ENCODE measurements at places on chromosomes 5 and 9.

- DNase-seq = no peak
These were observed 149.8 kb upstream of the CDKN2B start for GRCh38 chr9:22158927-22159346.

DNA sequence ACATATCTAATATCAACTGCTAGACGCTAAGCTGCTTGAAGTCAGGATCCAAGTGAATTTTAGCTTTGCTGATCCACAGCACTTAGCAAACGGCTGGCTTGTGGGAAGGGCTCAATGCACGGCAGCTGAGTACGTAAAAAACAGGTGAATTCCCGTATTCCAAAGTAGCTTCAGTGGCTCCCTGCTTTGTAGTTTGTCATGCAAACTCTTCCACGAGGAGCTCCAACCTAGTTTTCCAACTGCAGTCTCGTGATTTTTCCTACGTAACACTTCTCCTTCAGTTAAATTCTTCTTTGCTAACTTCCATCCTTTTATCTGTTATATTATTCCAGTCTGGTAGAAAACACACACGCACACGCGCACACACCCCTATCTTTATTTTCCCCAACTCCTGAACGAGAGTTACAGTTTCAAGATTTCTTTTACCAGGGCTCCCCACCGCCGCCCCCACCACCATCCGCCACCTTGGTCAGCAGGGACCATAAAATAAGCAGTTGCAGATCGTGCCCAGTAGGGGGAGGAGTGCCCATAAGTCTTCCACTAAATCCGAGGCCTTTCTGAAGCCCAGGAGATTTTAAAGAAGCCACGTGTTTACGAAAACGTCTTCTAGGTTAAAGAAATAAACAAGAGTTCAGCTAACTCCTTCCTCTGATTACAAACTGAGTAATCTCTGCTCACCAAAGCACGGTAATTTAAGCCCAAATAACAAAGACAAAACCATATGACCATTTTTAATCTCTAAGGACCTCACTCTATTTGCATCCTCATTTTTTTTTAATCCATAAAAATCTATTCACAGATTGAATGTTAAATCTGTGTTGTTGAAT, 34.8 kb upstream of the TRIO start:
- DNase-seq = peak; percentile 35

DNA sequence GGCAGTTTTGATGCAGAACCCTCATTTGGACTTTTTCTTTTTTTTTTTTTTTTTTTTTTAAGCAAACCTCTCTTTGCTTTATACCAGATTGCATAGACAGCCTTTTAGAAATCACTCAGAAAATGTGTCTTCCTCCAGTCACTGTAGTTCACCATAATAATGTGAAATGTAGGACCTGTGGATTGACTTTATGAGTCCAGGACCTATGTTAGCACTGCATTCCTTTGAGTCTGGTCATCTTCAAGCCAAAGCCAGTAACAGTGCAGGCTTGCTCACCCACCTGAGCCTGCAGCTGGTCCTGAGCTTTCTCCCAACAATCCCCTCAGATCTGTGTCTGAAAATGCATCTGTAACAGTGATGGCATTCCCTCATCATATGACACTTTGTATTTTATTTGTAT, 110.7 kb upstream of the NFIL3 start:
- no peak for DNase-seq

DNA sequence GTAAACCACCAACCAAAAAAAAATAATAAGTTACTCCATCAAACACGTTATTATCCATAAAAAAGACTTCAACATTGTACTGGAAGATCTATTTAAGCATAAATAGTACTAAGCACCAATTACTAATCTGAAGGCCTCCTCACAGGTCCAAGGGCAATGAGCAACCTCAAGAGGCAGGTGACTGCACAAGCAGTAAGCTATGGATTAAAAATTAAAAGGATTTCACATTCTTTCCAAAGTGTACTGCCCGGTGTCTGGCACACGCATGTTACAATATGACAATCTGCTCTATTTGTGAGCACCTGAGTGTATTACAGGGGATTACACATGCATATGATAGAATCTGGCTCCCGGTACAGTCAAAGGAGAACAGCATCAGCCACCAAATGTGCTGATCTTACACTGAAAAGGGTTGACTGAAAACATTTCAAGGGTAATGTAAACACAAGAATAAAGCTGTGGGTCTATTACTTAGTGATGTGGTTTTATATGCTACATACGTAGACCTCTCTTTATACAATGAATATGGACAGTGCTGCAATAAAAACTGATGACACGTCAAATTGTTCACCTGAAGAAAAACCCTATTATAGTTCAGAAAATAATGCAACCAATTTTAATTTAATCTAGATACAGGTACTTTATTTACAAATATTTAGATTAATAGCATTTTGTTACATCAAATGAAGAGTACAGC, 22.8 kb downstream of the RAB14 start:
- no peak for DNase-seq

DNA sequence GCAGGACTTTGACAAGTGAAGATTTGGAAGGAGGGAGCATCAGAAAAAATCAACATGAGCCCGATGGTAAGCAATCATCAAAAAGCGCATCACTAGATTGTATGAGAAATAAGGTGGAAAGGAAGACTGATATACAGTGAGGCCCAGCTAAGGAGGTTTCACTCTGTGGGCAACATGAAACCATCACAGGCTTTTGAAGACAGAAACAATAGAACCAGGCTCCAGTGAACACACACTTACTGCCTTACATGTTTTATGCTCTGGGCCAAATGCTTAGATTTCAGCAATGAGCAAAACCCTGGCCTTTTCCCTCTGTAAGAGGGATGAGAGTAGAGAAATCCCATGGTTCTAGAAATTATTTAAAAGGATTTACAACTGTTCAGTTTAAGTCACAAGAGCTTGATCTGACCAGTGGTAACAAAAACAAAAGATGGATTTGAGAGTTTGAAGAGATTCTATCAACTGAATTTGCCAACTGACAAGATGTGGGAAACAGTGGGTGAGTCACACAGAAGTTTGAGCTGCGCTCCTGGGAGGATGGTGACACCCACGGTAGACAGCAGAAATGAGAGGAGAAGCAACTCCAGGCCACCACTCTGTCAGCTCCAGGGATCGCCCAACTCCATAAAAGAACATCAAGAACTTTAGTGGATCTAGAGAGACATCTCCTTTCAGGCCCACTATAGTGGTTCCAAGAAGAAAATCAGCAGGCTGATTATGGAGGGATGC, 261.8 kb downstream of the MCTP1 start:
- no peak for DNase-seq

DNA sequence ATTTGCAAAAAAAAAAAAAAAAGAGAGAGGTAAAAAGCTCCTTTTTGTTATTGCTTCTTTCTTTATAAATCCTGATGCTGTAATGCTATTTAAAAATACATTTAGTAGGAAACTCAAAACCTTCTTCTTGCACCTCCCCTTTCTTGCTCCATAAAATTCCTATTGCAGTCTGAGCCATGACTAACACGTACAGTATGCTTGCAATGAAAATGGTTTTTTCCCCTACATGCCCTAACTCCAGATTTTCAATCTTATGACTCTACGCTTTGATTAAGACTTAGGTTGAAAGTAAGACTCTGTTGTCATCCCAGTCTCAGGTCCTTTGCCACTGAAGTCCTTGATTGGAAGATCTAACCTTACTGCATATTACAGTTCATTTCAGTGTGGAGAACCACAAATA, 23.9 kb downstream of the FGF10 start:
- DNase-seq = no peak

DNA sequence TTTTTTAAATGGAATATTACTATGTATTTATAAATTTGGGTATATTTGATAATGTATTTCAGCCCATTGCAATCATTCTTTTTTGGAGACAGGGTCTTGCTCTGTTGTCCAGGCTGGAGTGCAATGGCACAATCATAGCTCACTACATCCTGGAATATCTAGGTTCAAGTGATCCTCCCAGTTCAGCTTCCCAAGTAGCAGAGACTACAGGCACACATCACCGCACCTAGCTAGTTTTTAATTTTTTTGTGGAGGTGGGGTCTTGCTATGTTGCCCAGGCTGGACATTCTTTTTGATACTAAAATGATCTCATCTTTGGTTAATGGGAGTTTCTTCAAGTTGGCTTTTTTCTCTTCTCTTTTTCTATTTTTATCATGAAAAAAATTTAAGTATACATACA, 91.3 kb downstream of the UNC13B start:
- no peak for DNase-seq

DNA sequence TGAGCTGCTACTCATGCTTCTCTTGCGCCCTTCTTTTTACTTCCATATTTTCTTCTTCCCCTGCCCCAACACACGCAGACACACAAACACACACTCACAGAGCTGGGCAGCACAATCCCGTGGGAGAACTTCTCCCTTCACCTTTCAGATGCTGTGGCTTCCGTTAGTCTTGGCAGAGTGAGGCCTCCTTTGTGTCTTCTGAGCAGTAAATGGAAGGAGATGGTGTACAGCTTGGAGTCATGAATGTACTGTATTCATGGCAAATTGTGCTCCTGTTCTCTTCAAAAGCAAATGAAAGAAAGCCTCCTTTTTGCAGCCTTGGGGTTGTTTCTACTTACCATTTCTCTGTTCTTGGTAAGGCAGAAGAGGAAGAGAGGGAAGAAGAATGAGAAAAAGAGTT, 456.6 kb upstream of the TLE4 start:
- DNase-seq = no peak

GRCh38 chr9:92807031-92807756, 42.6 kb upstream of the BICD2 start:
- DNase-seq = no peak

DNA sequence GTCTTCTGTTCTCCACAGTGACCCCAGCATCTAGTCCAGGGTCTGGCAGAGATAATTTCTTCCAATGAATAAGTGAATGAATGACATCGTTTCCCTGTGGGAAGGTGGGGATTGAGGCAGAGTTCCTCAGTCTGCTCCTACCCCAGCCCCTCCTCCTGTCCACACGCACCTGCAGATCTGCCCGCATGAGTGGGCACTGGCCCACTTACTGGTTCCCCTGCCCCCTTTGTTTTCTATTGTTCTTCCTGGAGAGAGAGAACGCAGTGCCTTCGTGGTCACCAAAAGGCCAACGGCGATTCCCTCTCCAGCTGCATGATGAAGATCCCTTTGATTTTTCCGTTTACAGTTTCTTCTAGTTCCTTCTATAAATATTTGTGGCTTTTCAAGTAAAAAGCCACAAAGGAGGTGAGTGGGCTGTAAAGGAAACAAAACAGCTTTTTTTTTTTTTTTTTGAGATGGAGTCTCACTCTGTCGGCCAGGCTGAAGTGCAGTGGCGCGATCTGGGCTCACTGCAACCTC, 5.8 kb upstream of the FPGS start:
- DNase-seq = no peak

DNA sequence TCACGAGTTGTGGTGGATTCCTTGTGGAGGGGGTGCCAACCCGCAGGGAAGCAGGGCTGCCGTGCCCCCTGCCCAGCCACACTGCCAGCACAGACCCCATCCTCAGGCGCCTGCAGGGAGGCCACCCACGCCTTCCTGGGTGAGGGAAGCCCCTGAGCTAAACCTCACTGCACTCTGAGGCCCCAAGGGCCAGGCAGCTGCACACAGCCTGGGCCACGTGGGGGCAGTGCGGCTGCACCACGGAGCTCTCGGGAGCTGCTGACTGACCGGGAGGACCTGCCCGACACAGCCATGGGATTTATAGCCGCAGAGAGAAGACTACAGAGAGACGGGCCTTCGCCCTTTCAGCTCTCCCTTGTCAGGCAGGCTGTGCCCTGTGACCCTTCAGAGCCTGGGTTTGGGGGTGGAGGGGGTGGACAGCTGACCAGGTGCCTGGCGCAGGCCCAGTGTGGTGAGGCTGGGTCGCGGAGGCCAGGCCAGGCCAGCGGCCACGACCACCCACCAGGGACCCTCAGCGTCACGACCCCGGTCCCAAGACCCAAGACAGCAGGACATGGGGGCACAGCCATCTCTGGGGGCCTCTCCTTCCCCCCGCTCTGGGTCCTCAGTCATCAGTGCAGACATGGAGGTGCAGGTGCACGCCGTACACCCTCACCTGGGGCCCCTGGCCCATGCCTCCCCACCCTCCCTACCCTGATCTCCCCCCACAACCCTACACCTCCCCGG, 4.3 kb upstream of the AHRR start:
- DNase-seq = no peak

DNA sequence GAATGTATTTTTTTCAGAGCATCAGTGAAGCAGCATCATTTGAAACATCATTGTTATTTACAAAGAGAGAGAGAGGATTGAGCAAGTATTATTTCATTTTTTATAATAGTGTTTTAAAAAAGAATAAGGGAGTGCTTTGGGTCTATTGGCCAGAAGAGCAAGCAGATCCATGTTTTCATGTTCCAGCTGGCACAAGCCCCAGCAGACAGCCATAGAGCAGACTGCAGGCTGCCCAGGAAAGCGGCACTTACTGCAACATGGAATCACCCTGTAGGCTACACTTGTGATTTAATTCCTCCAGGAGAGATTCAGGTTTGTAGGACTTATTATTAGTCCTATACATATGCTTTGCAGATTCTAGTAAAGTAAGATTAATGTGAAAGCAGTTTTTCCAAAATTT, 407.0 kb upstream of the GRAMD2B start:
- no peak for DNase-seq

DNA sequence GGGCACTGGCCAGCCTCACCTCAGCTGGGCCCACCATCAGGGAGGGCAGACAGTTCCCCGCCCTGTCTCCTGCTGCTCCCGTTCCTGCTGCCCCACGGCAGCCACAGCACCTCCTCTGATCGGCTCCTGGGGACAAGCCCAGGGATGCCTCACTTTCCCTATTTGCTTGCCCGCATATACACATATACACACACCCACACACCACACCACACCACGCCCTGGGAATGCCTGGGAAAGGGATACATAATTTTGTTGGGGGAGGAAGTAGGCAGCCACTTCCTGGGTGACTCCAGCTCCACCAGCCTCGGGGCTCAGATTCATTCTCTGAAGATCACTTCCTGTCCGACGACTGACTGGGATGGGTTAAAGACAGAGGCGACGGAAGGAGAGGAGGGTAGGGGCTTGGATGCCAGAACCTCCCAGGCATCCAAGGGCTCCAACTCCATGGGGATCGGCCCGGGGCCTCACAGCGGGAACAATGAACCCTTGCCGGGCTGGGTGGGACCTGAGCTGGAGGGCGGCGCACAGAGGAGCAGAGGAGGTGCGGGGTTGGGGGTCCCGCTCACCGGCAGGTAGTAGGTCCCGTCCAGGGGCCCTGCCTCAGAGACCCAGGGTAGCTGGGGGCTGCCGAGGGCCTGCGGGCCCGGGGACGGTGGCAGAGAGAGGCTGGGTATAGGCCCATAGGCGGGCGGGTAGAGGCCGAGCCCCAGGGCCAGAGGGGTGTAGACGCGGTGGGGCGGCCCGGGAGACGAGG, 2.0 kb upstream of the MZB1 start:
- DNase-seq = no peak

Data from NCI-H1048 (cell line).